ENCODE measurements at places on chromosomes 1 and 21.

DNA sequence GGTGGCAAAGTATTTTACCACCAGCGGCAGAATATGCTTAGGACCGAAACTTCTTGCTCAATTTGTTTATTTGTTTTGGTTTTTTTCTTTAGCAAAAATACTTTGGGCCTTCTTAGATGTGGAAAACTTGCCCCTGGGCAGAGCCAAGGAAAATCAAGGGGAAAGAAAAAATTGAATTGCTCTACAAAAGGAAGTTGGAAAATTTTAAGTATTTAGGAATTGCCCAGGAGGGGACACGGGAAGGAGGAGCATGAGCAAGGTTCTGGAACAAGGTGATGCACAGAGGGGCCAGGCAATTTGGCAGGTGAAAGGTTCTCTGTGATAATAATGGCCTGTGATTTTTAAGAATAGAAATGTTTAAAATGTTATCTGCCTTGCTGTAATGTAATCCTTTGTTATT lies 28.6 kb downstream of the SGIP1 start:
- no peak for DNase-seq

DNA sequence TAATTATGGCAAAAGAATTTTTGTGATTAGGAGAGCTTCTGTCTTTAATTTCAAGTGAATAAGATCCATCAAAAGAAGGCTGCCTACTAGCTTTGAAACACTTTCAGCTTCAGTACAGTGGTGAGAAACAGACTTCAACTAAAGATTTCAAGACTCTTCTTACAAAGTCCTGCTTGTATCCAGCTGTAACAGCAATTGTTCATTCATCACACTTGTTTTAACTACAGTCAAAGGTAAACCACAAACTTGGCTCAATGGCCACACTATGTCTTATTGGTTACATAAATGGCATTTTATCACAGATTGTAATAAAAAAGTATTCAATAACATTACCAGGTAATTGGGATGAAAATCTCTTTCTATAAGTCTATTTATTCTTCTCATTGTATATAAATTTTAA lies 59.2 kb downstream of the WARS2 start:
- DNase-seq: no peak

DNA sequence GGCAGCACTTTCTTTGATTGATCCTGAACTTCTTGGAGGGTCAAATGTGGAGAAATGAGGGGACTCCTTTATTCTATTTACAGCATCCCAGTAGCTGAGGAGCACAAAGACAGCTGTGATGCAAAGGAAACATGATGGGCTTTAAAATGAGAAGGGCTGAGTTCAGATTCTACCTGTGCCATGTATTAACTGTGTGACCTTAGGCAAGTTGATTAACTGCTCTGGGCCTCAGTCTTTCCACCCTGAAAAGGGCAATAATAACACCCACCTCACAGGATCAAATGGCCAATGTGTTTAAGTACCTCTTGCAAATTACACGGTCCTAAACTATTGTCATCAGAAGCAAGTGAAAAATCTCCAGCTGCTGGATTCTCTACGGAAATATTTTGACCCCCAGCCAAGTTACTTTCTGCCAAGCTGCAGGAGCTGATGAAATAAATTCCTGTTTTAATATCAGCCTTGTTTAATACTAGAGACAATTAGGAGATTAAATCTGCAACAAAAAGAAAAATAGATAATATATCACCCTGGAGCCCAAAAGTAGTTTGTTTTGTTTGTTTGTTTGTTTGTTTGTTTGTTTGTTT lies 15.7 kb downstream of the TMEM81 start:
- no peak for DNase-seq

DNA sequence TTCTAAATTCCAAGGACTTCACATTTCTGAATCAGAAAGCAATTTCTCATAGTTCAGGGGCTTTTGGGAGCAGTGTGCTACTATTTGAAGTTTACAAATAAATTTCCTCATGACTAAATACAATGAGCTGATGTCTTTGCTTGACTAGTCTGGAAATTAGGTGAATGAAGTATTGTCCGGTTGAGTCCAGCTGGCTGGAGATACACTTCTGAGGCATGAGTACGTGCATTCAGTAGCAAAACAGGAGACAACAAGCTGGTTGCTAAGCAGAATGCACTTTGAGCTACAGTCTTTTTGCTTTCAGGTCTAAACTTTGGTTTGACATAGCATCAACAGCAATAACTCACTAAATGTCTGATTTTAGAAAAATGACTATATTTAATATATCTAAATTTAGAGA lies 27.1 kb downstream of the ZNHIT6 start:
- DNase-seq: no peak

- no peak for DNase-seq
Measured at GRCh38 chr1:32142446-32143301, 34.8 kb downstream of the KPNA6 start.

GRCh38 chr1:101022294-101022693 lies 3.3 kb downstream of the DPH5 start:
- no peak for DNase-seq

DNA sequence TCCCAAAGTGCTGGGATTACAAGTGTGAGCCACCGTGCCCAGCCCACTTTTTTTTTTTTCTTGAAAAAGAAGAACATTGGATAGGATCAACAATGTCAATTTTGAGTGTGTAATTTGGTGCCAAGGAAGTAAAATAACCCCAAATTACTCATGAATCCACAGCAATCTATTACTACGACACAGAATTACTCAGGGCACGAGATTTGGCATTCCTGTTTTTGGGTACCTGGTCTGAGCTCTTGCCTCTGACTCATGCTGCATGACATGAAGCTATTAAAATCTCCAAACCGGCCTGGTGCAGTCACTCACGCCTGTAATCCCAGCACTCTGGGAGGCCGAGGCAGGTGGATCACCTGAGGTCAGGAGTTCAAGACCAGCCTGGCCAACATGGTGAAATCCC lies 10.4 kb downstream of the RNF19B start:
- DNase-seq: no peak

GRCh38 chr21:34625030-34625593 lies 10.2 kb upstream of the RCAN1 start:
- DNase-seq: no peak

DNA sequence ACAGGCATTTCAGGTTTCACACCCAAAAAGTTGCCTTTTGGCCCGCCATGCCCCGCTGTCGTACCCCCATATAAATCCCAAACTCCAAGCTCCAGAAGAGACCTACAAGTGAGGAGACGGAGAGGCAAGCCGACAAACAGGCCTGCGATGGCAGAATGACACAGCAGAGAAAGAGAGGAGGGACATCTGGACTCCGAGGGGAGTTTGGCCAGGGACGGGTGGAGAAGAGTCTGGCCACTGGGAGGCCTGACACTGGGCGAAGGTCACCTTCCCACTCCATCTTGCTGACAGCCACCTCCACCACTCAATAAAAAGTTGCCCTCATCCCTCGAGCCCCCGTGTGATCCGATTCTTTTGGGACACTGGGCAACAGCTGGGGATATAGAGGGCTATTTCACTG lies 1.9 kb upstream of the CFH start:
- DNase-seq: no peak

- DNase-seq: no peak
Measured at GRCh38 chr1:111937147-111937725, 52.2 kb downstream of the KCND3 start.

Measured in stimulated activated CD8-positive, alpha-beta memory T cell treated with anti-CD3 and anti-CD28 coated beads, Interleukin-7, amount 100 ng/mL, for 24 hours (primary cell).